ENCODE measurements at places on chromosomes 12 and 14.

- DNase-seq: no peak
Observed at GRCh38 chr12:80593766-80594165, 113.7 kb upstream of the MYF6 start.

DNA sequence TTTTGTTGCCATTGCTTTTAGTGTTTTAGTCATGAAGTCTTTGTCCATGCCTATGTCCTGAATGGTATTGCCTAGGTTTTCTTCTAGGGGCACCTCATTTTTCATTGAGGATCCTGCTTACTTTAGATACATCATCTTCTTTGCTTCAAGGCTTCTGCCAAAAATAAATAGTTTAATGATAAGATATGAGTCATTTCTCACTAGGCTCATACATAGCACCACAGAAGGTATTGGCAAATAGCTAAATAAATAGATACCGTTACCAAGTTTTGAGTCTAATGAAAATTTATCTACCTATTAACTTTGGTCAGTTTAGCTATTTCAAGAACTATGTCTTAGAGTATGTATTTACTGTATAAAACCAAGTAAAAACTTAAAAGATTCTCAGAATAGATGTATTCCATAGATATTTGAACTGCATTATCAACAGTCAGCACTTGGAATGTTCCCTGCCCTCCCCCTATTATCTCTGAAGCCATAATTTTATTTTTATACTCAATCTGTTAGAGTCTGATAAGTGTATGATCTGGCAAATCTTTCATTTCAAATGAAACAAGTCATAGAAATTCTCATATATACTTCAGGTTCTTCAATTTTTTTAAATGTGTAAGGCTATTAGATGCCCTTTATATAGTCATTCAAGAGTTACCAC lies 310.2 kb downstream of the CCDC91 start:
- DNase-seq: no peak

GRCh38 chr14:92737206-92737605 lies 11.2 kb downstream of the LGMN start:
- no peak for DNase-seq

DNA sequence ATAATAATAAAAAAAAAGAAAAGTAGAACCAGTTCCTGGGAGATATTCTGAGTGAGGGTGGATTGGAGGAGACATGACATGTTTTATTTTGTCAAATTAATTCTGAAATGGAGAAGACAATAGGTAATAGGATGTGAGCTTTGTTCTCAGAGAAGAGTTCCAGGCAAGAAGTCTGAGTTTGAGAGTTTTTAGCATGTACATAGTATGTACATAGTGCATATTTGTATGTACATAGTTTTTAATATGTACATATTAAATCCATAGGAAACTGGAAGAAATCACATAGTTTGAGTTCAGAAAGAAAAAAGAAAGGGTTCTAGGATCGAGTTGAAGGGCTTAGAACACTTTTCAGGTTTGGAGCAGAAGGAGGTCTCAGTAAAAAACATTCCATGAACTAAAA lies 47.5 kb downstream of the LRFN5 start:
- DNase-seq: no peak

DNA sequence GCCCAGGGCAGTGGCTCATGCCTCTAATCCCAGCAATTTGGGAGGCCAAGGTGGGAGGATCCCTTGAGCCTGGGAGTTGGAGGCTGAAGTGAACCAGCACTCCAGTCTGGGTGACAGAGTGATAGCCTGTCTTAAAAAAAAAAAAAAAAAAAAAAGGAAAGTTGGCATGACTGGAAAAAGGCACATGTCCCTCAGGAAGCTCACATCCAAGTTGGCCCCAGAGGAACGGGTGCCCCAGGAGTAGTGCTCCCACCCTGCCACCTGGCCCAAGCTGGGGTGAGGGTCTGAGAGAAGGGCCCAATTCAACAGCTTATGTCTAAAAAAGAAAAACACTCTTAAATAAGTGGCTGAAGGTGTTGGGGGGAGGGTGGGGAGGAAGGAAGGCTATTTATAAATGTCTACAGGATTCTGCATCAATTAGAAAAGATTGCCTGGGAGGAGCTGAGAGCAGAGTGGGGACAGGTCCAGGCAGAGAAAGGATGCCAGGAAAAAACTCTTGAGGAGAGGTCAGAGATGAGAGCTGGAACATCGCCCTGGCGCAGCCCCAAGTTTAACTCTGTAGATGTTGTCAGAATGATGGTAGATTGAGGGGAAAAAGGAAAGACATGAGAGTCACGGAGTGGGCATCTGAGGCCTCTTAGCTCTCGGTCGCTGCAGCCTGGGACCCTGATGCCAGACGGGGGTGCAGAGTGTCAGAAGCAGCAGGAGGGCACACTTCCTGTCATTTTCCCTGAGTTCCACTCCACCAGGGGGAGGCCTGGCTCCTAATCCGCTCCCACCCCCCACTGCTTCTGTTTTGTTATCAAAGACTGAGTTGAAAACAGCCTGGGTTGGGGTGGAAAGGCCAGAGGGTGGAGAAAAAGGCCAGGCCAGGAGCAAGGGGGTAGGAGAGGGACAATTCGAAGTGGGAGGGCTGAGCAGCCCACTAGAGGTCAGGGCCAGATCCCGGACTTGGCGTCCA lies 7.3 kb downstream of the SPRYD3 start:
- no peak for DNase-seq

DNA sequence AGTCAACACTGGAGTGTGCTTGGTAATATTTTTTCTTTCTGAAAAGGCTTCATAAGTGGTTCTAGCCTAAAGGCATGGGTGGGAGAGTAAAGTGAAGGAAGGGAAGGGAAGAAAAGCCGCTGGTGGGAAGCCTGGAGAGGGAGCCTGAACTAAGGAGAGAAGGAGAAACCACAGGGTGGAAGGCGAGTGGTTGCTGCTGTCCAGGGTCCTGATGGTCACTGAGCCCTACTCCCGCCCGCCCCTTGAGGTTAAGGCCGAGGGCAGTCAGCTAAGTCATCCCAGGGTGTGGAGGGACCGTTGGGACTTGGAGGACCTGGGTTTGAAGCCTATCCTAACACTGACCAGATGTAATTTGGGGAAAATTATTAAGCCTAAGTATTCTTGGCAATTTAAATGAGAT lies 189.1 kb downstream of the PIWIL1 start:
- no peak for DNase-seq

- no peak for DNase-seq
Observed at GRCh38 chr12:21353948-21354347, 18.8 kb upstream of the IAPP start.

DNA sequence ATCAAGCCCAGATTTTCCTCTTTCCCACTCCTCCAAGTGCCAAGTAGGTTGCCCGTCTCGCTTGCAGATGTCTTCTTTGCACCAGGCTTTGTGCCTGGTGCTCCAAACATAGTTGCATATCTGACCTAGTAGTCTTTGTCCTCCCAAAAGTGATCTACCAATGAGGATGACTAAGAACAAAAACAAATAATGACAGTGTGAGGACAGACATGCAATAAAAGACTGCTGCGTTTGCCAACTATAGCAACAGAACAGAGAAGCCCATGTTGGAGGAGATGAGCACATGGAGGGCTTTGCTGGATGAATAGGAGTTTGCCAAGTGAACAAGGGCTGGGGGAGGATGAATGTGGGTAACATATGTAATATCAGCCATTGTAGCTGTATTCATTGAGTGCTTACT lies 15.6 kb downstream of the DTX1 start:
- no peak for DNase-seq

- DNase-seq: no peak
Observed at GRCh38 chr12:20523658-20524057, 155.3 kb downstream of the PDE3A start.

DNA sequence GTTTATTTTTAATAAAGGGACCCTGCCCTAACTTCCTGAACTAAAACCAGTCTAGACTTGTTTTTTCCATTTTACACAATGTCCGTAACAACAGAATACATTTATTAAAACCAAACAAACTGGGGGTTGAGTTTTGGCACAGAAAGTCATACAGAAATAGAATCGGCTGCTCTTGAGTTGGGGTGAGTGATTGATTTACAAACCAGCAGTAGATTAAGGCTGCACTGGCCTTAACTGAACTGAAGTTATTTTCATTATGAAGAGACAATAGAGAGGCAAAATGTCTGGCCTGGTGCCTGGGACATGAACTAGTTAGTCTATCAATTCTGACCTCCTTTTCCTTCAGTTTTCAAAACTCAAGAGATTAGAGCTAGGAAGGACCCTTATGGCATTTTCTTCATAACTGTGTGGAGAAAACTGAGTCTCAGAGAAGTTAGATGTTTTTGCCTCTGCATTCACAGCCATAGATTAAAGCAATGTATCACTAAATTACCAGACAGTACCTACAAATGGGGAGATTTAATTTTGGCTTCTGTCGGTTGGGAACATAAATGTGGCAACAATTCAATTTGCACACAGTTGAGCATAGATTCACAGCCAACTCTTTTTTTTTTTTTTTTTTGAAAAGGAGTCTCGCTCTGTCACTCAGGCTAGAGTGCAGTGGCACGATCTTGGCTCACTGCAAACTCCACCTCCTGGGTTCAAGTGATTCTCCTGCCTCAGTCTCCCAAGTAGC lies 19.8 kb upstream of the MGP start:
- DNase-seq: no peak

- no peak for DNase-seq
Observed at GRCh38 chr14:93456356-93456755, 25.6 kb downstream of the UNC79 start.

- DNase-seq: no peak
Observed at GRCh38 chr12:87274594-87275245, 754.5 kb downstream of the C12orf50 start.

DNA sequence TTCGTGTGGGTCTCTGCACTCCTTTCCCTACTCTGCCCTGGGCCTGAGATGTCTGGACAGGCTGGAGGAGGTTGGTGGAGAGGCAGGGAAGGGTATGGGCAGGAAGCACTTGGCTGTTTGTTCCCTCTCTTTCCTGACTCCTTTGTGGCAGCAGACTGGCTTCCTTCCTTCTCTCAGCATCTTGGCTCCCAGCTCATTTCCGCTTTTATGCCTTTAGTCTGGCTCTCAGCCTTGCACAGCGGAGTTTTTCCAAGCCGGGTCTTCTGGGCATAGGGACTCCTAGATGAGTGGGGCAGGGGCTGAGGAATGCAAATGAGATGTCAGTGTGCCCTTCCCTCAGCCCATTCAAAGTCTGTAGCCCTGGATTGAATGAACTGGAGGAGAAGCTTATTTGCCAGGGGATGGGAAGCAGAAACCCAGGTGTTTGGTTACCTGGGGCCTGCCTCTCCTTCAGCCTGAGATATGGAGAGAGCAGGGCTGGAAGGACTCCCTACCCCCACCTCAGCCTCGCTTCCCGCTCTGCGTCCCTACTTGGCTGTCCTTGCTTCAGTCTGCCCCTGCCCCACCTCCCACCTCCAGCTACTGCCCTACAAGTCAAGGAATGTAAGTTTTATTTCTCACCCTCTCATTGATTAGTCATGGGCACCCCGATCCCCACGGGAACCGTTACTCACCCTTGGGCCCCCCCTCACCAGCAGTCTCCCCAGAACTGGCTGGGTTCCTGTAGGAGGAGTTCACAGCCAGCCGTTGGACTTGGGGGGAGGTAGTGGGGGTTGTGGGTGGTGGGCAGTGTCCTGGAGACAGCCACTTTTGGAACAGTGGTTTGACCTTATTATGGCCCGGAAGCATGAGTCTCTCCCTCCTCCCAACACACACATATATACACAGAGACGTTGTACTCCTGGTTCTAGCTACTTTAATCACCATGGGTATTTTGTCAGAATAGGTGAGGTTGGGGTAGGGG lies 9.3 kb upstream of the ITGA5 start:
- no peak for DNase-seq

- no peak for DNase-seq
Observed at GRCh38 chr12:4615667-4616066, 33.2 kb downstream of the AKAP3 start.

- DNase-seq: no peak
Observed at GRCh38 chr12:71208053-71208685, 50.4 kb upstream of the TSPAN8 start.
